ENCODE measurements at places on chromosomes 2 and 18. TPM values are rescaled to one million over a fixed set of nuclear protein-coding genes. Genes with fewer than 3 reads are reported as not detected.

- no peak for DNase-seq
Measured at GRCh38 chr2:164427111-164427510, 194.2 kb downstream of the GRB14 start.

GRCh38 chr2:45755585-45756335 is 104.3 kb downstream of the PRKCE start:
- no peak for DNase-seq

DNA sequence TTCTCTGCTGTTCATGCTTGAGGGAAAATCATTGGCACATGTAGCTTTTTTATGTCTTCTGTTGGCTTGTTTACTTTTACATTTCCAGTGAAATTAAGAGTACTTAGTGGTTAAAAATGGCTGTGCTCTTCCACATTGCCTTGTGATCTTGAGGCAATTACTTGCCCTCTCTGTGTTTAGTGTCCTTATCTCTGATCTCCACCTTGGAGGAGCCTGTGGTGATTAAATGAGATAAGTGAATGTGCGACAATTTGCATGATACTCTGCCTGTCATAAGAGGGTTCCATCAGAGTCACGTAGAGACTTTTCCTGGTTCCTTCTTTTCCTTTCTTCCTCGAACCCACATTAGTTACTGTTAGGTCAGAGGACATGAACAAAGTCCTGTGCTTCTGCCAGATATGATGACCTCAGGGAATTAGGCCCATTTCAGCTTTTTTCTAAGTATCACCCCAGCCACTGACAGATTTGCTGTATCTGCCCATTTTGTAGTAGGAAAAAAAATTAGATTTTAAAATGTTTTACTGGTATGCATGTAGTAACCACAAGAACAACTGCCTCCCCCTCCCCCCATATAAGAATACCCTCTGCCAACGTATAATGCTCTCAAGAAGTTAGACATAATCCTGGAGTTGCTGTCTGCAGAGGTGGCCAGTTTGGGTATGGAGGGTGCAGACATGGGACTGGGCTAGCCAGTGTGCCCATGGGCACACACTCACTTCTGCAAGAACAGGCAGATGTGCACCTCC is 51.9 kb downstream of the TET3 start:
- no peak for DNase-seq

- DNase-seq, result no peak
Measured at GRCh38 chr2:231241755-231242507, 43.5 kb downstream of the ARMC9 start.

- no peak for DNase-seq
Measured at GRCh38 chr2:208830203-208830602, 423.6 kb downstream of the PTH2R start.

DNA sequence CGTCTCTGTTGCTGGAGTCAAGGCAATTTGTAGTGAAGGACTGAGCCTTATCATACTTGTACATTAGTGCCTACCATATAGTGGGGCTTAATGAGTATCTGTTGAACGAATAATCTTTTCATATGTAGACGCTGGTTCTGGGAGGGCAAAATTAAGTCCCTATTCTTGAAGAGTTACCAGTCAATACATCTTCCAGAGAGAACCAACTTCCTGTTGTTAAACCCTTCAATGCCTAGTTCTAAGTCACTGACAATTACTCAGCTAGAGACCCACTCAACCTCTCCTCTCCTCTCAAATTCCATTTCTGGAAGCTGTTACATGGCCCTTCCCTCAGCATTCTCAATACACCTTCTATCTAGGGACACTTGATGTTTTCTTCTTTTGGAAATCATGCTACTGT is 1.1 kb upstream of the MOB4 start:
- no peak for DNase-seq

DNA sequence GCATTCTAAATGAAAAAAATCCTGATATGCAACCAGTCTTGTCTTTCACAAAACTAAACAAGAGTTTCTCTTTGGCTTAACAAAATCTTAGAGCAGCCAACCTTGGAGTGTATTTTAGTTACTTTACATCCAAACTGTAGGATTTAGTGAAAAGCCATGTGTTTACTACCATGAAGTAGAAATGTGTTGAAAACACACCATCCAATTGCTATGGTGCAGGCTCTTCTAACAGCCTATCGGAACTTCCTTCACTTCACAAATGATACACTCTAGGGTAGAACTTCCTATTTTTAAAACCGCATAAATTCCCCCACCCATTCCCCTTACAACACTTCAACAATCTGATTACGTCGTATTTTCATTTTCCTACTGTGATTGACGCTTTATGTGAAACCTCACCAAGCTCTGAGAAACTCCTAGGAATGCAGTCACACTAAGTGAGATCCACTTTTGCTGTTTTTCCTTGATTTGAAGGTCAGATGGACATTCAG is 74.4 kb upstream of the MAP4K4 start:
- no peak for DNase-seq

DNA sequence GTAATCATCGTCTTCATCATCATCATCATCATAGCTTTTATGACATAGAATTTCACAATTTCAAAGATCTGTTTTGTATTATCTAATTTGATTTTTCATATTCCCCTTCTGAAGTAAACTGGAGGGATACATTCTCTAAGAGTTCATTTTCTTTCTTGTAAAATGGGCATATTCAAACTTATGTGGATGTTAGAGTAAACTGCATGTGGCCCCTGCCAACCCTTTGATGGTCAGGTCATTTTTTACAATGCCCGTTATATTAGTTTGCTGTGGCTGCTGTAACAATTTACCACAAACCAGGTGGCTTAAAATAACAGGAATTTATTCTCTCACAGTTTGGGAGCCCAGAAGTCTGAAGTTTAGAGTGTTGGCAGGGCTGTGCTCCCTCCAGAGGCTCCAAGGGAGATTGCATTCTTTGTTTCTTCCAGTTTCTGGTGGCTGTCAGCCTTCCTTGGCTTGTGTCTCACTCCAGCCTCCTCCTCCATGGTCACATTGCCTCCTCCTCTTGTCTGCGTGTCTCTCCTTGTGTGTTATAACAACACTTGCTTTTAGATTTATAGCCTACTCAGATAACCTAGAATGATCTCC is 127.5 kb upstream of the MMADHC start:
- peak; percentile 4 for DNase-seq

- DNase-seq, result no peak
Measured at GRCh38 chr2:17847236-17847635, 31.0 kb downstream of the MSGN1 start.

DNA sequence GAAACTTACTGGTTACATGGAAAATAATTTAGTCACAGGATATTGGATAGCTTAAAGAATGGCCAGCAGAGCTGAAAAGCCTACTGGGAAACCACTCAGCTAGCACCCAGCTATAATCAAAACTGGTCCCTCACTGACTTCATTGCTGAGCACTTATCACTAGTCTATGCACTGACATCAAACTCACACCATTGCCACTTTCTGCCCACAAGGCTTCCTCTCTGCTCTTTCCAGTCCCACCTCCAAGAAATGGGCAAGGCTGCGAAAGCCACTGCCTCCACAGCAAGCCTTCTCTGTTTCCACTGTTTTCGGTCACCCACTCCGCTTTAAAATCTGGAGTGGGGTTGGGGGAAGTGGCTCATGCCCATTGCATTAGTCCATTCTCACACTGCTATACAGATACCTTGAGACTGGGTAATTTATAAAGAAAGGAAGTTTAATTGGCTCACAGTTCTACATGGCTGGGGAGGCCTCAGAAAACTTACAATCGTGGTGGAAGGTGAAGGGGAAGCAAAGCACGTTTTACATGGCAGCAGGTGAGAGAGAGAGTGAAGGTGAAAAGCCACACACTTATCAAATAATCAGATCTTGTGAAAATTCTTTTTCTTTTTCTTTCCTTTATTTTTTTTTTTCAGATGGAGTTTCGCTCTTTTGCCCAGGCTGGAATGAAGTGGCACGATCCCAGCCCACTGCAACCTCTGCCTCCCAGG is 77.0 kb upstream of the CERS6 start:
- no peak for DNase-seq

DNA sequence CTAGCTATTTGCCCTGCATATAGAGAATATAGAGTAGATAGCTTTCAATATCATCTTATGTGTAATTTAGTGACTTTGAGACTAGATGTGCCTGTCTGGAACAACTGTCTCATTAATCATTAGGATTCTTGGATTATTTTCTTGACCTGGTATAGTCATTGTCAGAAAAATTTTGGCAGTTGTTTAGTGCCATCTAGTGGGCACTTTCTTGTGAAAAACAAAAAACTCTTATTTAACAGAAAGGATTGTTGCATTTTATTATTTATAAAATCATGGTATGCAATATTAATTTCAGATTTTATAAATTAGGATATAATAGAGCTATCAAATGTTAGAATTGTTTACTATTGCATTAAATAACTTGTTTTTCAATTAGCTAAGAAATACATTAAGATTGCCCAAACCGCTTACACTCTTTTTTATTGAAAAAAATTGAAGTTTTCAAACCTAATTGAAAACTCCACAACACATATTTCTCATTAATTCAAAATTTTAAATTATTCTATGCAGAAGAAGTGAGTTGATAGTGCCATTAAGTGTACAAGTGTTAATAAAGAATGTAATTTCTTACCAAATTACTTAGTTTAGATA is 80.3 kb downstream of the DYNAP start:
- no peak for DNase-seq

DNA sequence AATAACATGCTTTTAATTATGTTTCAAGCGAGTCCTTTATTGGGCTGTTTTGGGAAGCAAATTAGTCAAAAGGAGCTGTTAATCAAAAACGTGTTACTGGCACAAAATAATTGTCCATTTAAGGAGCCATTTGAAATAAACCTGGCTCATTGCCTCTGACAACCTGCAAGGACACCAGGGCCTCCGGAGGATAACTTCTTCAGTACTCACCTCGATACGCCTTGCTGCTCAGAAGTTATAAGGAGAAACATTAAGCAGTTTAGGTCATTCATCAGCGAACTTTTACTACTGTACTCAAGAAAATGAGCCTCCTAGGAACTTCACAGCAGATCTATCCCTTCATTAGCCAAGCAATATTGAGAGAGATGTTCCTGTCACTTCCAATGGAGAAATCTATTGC is 1579.2 kb upstream of the ACVR2A start:
- DNase-seq, result no peak

GRCh38 chr2:54194761-54195750 is 61.0 kb downstream of the TSPYL6 start:
- DNase-seq, result no peak

DNA sequence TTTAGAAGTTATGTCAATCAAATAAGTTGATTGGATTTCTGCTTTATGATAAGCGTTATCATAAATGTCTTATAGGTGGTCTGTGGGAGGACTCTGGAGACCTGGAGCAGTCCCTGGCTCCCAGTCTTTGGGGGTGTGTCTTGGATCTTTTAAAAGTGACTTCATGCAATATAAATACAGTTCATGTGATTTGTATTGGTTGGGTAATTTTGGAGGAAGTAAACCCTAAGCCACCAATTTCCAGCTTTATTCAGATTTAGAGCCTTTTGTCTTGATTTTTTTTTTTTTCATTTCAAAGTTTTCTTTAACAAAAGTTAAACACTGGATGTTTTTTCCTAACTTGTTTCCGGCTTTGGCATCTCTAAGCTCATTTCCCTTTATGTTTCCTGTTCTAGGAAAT is 68.8 kb downstream of the MAP4K4 start:
- DNase-seq, result no peak

DNA sequence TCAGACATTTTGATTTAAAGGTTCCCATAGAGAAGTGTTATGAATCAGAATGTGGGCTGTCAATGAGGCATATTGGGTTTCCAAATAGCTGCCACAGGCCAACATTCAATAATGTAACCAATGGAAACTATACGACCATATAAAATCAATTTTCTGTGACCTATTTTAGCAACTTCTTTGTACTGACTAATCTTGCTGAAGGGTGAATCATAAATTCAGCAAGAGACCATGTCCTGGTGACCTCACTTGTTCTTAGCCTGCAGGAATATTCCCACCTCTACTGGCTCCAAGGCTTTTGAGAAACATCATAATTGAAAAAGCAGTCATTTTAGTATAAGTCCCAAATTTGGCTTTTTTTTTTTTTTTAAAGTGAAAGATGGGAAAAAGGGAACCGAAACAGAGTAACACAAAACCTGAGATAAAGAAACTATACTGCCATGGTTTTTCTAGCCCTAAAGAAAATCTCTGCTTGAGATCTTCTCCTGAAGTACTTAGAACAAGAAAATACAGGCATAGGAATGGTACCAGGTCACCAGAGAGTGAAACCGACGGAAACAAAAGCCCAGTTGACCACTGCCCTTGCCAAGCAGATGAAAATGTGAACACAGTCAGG is 32.1 kb downstream of the PLEKHM3 start:
- no peak for DNase-seq

DNA sequence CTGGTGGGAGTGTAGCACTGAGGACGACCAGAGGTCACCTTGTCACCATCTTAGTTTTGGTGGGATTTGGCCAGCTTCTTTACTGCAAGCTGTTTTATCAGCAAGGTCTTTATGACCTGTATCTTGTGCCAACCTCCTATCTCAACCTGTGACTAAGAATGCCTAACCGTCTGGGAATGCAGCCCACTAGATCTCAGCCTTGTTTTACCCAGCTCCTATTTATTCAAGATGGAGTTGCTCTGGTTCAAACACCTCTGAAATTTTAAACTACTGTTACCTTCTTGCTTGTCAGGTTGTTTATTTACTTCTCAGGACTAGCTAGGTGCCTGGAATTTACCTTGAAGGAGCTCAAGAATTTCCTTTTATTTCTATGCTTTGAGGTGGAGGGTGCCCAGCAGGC is 9.5 kb upstream of the KCNG3 start:
- no peak for DNase-seq

DNA sequence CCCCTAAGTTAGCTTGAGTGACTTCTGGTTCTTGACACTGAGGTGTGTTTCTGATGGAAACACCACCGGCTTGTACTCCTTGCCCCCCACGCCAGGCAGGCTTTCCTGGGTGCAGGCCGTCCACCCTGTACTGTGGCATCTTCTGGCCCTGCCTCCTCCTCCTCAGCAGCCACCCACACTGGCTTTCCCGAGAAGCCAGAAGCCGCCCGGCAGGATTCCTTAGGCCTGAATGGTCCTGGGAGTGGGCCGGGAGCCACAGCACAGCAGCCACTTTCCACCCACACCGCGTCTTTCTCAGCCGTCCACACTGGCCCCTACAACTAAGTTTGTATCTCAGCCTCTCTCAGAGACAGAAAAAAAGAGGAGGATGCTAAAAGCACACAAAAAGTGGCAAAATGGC is 2.1 kb upstream of the HSBP1L1 start:
- DNase-seq, result no peak

DNA sequence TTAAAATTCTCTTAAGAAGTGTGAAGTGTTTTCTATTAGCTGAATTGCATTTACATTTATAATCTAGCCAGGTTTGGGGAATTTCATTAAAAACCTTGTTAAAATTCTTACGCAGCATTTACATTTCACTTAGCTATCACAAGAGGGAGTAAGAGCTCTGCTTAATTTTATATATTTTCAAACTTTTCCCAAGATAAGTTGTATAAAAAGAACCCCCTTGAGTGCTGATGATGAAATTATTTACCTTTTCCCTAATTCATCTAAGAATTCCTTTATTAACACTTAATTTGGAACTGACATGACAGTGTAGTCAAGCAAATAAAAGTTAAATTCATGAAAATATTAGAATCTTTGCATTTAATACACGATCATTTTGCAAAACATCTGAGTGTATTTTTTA is 54.2 kb upstream of the ZSWIM2 start:
- no peak for DNase-seq

- no peak for DNase-seq
Measured at GRCh38 chr2:84963692-84964405, 7.1 kb upstream of the KCMF1 start.

NYAP2 gene
- not detected for total RNA-seq

VWC2L gene
- not detected for total RNA-seq

ZNF804A gene
- not detected for total RNA-seq
